AG04449 (cell line): ENCODE measurements at places on chromosomes 3 and 15.

DNA sequence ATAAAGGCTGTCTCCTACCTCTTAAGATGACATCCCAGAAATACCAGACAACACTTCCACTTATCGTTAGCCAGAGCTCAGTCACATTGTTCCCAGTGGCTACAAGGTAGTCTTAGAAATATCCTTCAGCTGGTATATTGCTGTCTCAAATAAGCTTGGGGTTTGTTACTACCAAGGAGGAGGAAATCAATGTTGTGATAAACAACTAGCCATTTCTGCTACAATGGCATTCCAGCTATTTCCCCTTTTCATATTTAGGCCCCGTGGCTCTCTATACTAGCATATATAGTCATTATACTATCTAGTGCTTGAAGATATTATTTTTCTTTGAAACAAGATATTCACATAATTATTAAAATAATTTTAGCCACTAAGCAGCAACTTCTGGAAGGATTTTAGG is 56.5 kb downstream of the VPS8 start:
- DNase-seq, result no peak

- DNase-seq, result no peak
Measured at GRCh38 chr3:32237670-32238452, 619 bp upstream of the CMTM8 start.

DNA sequence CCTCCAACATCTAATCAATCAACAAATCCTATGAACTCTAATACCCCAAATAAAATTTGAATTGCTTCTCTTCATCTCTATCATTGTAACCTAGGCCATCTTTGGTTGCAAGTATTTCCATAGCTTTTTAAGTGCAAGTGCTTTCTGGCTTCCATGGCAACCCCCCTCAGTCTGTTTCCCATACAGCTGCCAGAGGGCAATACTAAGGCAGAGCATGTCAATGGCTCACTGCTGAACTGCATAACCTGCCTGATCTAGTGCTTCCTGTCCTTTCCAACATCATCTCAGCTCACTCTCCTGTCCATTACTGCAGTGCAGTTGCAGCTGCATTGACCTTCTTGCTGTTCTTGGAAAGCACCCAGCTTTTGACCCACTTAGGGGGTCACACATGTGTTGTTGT is 198.4 kb downstream of the WNT5A start:
- DNase-seq, result no peak

DNA sequence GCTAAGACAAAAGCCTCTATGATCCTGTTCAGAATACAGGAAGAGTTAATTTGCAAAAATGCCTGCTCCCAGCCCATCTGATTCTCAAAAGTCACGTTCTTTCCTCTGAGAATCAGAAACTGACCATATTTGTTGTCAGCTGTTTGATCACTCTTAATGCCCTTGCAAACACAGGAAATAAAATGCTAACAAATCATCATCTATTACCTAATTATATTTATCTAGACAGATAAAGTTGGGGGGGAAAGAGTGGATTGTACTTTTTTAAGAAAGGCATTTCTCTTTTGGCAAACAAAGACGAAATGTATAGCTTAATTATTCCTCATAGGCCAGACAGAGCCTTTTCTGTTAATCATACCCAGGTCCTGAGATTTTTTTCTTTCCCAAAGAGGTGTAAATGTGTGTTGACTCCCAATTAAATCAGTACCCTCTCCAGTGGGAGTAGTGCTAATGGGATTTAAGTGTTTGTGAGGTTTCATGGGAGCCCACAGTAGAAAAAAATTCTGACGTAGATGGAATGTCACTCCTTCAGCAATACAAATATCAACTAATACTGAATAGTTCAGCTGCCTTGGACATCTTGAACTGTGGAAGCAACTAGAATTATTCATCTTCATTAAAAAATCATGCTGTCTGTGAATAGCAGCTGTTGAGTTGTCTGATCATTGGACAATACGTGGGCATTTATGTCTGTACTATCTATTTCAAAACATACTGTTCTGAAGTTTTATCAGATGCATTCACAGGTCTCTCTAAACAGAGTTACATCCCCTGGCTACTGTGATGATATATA is 22.5 kb upstream of the BNIP2 start:
- DNase-seq, result no peak

- no peak for DNase-seq
Measured at GRCh38 chr3:139292711-139293664, 50.8 kb upstream of the MRPS22 start.

GRCh38 chr3:330494-331115 is 134.0 kb downstream of the CHL1 start:
- no peak for DNase-seq

- peak; percentile 9 for DNase-seq
Measured at GRCh38 chr15:51649659-51650521, 27.3 kb upstream of the DMXL2 start.

GRCh38 chr15:38042707-38043445 is 108.4 kb downstream of the TMCO5A start:
- no peak for DNase-seq

DNA sequence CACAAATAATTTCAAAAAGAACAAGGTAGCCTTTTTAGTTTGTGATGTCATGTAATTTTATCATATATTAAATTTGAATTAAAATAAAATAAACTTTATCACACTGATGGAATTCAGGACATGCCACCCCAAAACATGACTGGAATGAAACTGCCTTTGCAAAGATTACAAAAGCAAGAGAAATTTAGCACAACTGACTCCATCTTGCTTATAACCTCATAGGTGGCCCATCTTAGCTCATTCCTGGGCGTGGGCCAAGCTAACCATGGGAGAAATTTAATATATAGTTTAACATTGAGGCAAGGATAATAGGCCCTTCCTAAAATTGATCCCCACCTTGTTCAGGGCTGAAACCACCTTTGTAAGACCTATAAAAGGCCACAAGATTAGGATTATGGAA is 235.6 kb downstream of the ZNF385D start:
- no peak for DNase-seq

DNA sequence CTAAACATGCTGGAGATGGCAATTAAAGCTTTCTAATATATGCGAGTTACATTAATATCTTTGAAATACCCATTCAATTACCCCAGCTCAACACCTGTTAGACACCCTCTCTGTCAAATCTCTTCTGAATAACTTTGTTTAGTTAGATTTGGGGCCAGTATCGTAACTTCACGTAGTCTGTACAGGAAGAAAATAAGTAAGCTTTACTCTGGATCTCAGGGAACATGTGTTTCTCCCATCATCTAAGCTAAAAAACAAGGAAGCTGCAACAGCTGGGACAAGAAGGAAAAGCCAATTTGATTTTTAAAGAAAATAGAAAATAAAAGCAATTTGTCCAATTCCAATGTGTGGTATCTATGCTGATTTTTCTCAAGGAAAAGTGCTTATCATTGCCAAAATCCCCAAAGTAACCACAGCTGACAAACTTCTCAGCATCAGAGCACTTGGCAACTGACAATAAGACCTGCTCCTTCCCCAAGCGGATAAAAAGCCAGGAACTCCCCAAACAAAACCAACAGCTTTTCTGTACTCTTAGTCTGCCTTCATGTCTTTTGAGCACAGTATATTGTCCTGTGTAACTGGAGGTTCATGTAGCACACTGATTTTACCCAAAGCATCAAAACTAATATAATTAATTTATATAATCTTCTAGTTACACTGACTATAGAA is 279.1 kb downstream of the ZBTB20 start:
- no peak for DNase-seq
